ENCODE measurements at places on chromosomes 16 and 17.

GRCh38 chr17:50479522-50480141 is 972 bp downstream of the RSAD1 start:
- H3K27me3 ChIP-seq: no peaks in the 10 kb centered on the region
- peak overlapping the region; percentile 71 for H3K27ac ChIP-seq
- DNase-seq: peak; percentile 90
- peaks cover 8% of the 10 kb centered on the region for H3K4me1 ChIP-seq
- H3K4me3 ChIP-seq: peak overlapping the region; percentile 65
- H3K36me3 ChIP-seq: peaks cover 17% of the 10 kb centered on the region

DNA sequence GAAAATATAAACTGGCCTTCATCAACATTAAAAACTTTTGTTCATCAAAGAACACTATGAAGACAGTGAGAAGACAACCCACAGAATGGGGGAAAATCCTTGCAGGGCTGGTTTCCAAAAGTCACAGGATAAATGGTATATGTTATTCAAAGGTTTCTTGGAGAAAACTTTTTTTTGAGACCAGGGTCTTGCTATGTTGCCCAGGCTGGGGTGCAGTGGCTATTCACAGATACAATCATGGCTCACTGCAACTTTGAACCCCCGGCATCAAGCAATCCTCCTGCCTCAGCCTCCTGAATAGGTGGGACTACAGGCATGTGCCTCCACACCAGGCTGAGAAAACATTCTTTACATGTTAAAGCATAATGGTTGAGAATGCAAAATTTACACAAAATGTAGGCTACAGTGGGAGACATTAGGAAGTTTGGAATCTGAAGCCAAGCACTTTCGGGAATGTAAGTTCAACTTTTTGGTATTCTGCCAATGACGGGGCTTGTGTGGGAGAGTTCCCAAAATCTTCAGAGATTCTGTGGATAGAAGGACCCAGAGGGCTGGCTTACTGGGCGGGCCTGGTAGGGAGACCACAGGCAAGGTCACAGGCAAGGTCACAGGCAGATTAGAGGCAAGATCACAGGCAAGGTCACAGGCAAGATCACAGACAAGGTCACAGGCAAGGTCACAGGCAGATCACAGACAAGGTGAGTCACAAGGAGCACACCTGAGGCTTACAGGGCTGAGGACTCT is 24.2 kb upstream of the ATP2A3 start:
- H3K4me3 ChIP-seq: no peak overlapping the region
- no peaks in the 10 kb centered on the region for H3K36me3 ChIP-seq
- H3K4me1 ChIP-seq: no peaks in the 10 kb centered on the region
- DNase-seq: no peak
- H3K27ac ChIP-seq: no peak overlapping the region
- no peaks in the 10 kb centered on the region for H3K27me3 ChIP-seq

- peaks cover 35% of the 10 kb centered on the region for H3K36me3 ChIP-seq
- peak; percentile 94 for DNase-seq
- no peaks in the 10 kb centered on the region for H3K27me3 ChIP-seq
- H3K4me3 ChIP-seq: peak overlapping the region; percentile 47
- peak overlapping the region; percentile 84 for H3K27ac ChIP-seq
Measured at GRCh38 chr17:8225813-8226535, 15.6 kb upstream of the AURKB start.

GRCh38 chr16:72932677-72933335 is 115.1 kb downstream of the ZFHX3 start:
- peaks cover 61% of the 10 kb centered on the region for H3K4me1 ChIP-seq
- no peak overlapping the region for H3K4me3 ChIP-seq
- no peak overlapping the region for H3K27ac ChIP-seq
- DNase-seq: no peak

DNA sequence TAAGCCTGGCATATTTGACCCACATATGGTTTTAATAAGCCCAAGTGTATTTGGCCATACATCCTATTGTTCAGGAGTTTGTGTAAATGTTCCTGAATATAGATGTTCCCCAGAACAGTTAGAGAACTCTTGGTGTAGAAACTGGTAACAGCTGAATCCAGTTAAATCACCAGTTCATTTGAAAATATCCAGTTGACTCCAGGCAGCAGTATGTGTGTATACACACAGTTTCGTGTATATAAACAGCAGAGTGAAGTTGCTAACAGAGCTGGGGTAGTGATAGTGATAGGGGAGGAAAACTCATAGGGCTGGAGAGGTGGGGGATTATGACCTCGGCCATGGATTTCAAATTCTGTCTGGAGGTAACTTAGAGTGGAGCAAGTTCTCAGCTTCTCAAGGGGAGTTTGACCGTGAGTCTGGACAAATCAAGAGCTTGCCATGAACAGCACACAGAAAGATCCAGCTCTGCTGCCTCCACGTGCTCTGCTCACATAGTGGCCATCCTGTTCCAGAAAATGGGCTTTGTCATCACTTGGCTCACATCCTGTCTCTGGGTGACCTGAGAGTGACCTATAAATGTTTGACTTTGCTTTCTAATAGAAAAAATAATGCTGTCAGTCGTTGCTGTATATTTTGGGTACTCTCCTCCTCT is 30.6 kb upstream of the MMD start:
- no peak overlapping the region for H3K27ac ChIP-seq
- H3K4me3 ChIP-seq: no peak overlapping the region
- H3K27me3 ChIP-seq: no peaks in the 10 kb centered on the region
- H3K4me1 ChIP-seq: peaks cover 62% of the 10 kb centered on the region
- DNase-seq: peak; percentile 63

DNA sequence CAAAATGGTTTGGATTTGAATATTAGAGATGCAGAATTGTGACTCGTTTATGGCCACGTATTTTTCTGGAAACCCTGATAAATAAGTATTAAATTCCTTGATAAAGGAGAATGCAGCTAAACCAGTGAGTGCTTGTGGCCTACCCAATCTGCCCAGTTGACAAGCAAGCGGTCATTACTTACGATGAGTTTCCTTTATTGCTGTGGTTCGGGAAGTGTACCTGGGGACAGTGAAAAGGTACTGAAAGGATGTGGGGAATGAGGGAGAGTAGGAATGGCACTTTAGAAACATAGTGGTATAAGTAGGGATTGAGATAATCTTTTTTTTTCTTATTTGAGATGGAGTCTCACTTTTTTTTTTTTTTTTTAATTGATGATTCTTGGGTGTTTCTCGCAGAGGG is 33.8 kb downstream of the RBBP6 start:
- no peaks in the 10 kb centered on the region for H3K27me3 ChIP-seq
- H3K27ac ChIP-seq: no peak overlapping the region
- no peak for DNase-seq
- H3K4me1 ChIP-seq: no peaks in the 10 kb centered on the region
- no peak overlapping the region for H3K4me3 ChIP-seq
- peaks cover 51% of the 10 kb centered on the region for H3K36me3 ChIP-seq

DNA sequence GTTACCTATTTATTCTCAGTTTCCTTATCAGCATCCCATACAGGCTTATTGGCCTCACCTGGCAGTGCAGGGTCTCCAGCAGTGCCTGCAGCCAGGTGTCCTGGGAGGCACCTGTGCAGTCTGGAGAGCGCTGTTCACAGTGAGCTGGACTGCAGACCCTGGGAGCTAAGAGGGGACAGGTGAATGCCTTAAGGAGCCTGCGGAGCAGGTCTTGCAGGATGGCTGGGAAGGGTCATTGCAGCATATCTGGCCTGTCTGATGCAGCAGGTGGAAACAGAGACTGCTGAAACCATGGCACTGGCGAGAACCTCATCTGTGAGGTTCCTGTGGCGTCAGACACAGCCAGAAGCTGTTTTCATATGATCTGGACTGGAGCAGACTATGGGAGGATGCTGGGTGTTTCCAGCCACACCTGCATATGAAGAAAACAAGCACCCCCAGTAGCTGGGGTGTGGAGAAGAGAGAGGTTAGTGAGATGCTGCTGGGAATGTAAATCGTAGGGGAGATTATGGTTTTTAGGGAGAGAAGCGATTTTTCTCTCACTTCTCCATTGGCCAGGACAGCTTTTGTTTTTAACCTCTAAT is 77.0 kb downstream of the NTN1 start:
- DNase-seq: no peak
- H3K27ac ChIP-seq: no peak overlapping the region
- no peaks in the 10 kb centered on the region for H3K27me3 ChIP-seq
- no peak overlapping the region for H3K4me3 ChIP-seq
- no peaks in the 10 kb centered on the region for H3K4me1 ChIP-seq
- H3K36me3 ChIP-seq: no peaks in the 10 kb centered on the region

GRCh38 chr16:80468029-80468428 is 72.8 kb upstream of the DYNLRB2 start:
- DNase-seq: no peak
- H3K36me3 ChIP-seq: no peaks in the 10 kb centered on the region
- no peaks in the 10 kb centered on the region for H3K4me1 ChIP-seq
- H3K4me3 ChIP-seq: no peak overlapping the region
- H3K27ac ChIP-seq: no peak overlapping the region

GRCh38 chr17:72031219-72031884 is 89.5 kb upstream of the SOX9 start:
- DNase-seq: peak; percentile 50
- H3K4me3 ChIP-seq: peak overlapping the region; percentile 43
- peaks cover 32% of the 10 kb centered on the region for H3K4me1 ChIP-seq
- H3K27ac ChIP-seq: peak overlapping the region; percentile 81

- DNase-seq: peak; percentile 98
- peak within 1 kb of the TSS; percentile 87 for H3K27ac ChIP-seq
- H3K4me1 ChIP-seq: peaks cover 12% of the 10 kb centered on the region
- H3K36me3 ChIP-seq: peaks cover 3% of the 10 kb centered on the region
Measured at GRCh38 chr16:4474192-4474961, at the start of gene NMRAL1. Gene NMRAL1 (minus strand): TSS chr16:4474625. CDS start chr16:4474132, 493 bp downstream.

DNA sequence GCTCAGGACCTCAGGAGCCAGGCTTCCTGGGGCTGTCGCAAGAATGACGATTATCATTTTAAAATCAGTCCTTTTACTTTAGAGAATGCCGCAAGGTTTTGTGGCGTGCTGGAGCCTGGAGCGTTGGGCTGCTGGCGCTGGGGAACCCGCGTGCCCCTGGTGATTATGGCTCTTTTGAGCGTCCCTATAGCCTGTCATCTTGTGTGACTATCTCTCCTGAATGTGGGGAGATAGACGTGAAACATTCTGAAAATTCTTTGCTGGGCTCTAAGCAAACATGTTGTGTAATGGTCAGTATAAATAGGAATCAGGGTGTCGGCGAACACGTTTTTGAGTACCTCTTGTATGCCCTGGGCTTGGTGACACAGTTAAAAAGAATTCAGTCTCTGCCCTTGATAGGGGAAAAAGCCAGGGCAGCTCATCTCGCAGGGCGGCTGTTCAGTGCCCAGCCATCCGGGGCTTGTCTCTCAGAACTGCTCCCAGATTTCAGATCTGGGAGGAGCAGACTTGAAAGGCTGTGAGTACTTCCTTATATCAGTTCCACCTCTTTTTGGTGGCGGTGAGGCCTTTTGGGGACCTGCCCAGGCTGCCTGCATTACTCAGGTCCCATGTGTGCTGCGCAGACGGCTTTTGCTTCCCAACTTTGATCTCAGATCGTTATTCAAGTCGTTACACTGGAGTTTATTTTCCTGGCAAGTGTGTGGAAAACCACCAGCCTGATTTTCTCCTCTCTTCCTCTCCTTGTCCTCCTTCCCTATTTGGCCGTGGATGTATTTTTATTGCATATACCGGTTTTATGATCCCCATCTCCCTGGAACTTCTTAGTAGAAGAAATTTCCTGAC is 973 bp downstream of the SLC7A6 start:
- peak overlapping the region; percentile 93 for H3K27ac ChIP-seq
- H3K36me3 ChIP-seq: no peaks in the 10 kb centered on the region
- DNase-seq: peak; percentile 67
- H3K27me3 ChIP-seq: no peaks in the 10 kb centered on the region
- H3K4me1 ChIP-seq: peaks cover 11% of the 10 kb centered on the region

GRCh38 chr16:62034231-62035114 is 1.8 kb downstream of the CDH8 start:
- no peaks in the 10 kb centered on the region for H3K27me3 ChIP-seq
- no peak for DNase-seq
- peaks cover 44% of the 10 kb centered on the region for H3K4me1 ChIP-seq
- peak overlapping the region; percentile 64 for H3K4me3 ChIP-seq

- H3K27ac ChIP-seq: no peak overlapping the region
- H3K36me3 ChIP-seq: no peaks in the 10 kb centered on the region
- H3K27me3 ChIP-seq: no peaks in the 10 kb centered on the region
- no peaks in the 10 kb centered on the region for H3K4me1 ChIP-seq
- no peak for DNase-seq
Measured at GRCh38 chr17:70609566-70609965, 440.2 kb downstream of the KCNJ2 start.

- no peaks in the 10 kb centered on the region for H3K27me3 ChIP-seq
- no peak for DNase-seq
- H3K27ac ChIP-seq: no peak overlapping the region
- H3K4me1 ChIP-seq: no peaks in the 10 kb centered on the region
- H3K36me3 ChIP-seq: no peaks in the 10 kb centered on the region
Measured at GRCh38 chr16:47016700-47017133, 43.2 kb upstream of the DNAJA2 start.

GRCh38 chr17:67392111-67392510 is 15.0 kb downstream of the PITPNC1 start:
- no peak overlapping the region for H3K4me3 ChIP-seq
- no peak for DNase-seq
- no peaks in the 10 kb centered on the region for H3K36me3 ChIP-seq

GRCh38 chr17:51275381-51275780 is 15.0 kb downstream of the UTP18 start:
- peaks cover 3% of the 10 kb centered on the region for H3K4me1 ChIP-seq
- no peaks in the 10 kb centered on the region for H3K27me3 ChIP-seq
- H3K4me3 ChIP-seq: no peak overlapping the region
- peaks cover 75% of the 10 kb centered on the region for H3K36me3 ChIP-seq
- no peak overlapping the region for H3K27ac ChIP-seq

DNA sequence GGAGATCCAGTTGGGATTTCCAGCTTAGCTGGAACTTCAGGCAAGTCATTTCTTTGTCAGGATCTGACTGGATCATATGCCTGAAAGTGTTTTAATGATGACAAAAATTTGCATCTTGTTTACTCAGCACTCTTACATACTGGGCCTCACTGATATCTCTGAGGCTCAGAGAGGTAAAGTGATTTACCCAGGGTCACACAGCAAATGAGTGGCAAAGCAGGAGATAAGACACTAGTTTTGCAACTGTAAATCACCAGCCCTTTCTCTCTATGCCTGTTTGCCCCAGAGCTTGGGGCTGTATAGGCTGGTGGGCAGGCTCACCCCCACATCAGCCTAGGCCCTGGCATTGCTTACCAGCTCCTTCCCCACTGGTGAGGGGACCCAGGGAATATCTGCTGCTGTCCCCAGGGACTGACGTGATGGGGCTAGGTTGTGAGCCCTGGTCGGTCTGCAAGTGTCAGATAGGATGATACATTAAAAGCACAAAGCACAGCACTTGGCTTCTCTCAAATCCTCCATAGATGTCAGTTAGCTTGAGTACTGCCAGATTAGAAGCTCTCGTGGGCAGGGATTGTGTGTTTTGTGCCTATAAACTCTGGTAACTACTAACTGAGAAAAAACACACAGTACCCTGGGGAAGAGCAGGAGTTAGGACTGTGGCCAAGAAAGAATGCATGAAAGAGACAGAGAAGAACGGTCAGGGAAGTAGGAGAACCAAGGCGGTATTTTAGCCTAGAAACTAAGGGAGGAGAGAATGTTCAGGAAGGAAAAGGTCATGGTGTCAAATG is 165.4 kb downstream of the COPRS start:
- DNase-seq: no peak
- no peaks in the 10 kb centered on the region for H3K36me3 ChIP-seq
- H3K4me1 ChIP-seq: no peaks in the 10 kb centered on the region
- H3K27ac ChIP-seq: no peak overlapping the region
- no peaks in the 10 kb centered on the region for H3K27me3 ChIP-seq

- H3K36me3 ChIP-seq: no peaks in the 10 kb centered on the region
- no peak for DNase-seq
- no peak overlapping the region for H3K27ac ChIP-seq
- no peak overlapping the region for H3K4me3 ChIP-seq
- peaks cover 18% of the 10 kb centered on the region for H3K4me1 ChIP-seq
Measured at GRCh38 chr16:49617710-49618330, 238.1 kb downstream of the ZNF423 start.

GRCh38 chr16:11742093-11742535 is 543 bp downstream of the TXNDC11 start:
- H3K27ac ChIP-seq: peak overlapping the region; percentile 87
- no peaks in the 10 kb centered on the region for H3K36me3 ChIP-seq
- peaks cover 12% of the 10 kb centered on the region for H3K4me1 ChIP-seq
- no peaks in the 10 kb centered on the region for H3K27me3 ChIP-seq
- peak; percentile 18 for DNase-seq

Data from A673 (cell line).